ENCODE measurements at places on chromosomes 5 and 9. TPM values are rescaled to one million over a fixed set of nuclear protein-coding genes. Genes with fewer than 3 reads are reported as not detected.

DNA sequence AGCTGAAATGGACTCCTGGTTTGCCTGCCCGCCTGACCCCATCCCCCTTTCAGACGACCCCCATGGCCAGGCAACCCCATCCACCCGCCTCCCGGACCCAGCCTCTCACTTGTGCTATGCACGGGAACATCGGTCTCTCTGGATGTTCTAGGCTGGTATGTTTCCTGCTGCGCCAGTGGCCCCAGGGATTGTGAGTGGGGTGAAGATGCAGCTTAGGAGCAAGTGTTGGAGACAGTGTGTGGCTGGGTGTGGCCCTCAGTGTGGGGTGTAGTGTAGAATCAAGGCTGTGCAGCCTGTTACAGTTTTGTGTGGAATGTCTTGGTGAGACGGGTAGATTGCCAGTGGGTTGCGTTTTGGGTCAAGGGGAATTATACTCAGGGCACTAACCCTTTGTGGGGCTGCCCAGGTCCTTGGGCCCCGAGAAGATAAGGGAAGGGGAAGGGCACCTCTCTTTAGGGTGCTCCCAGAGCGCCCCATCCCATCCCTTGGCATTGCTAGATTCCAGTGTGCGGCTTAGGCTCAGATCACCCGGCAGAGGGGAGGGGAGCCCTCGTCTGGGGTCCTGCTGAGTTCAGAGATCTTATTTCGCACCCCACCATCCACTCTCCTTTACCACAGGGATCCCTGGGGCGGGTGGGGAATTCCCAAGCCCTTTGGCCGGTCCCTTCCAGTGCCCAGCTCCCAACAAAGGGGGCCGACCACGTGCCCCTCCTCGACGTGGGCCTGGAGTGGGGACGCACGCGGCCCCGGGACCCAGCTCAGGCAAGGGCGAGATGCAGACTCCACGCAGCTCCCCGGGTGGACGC lies 4.6 kb downstream of the IER5L start:
- no peak for DNase-seq
- peaks cover 12% of the 10 kb centered on the region for H3K4me1 ChIP-seq
- H3K36me3 ChIP-seq: no peaks in the 10 kb centered on the region
- no peak overlapping the region for H3K4me3 ChIP-seq
- no peaks in the 10 kb centered on the region for H3K27me3 ChIP-seq

DNA sequence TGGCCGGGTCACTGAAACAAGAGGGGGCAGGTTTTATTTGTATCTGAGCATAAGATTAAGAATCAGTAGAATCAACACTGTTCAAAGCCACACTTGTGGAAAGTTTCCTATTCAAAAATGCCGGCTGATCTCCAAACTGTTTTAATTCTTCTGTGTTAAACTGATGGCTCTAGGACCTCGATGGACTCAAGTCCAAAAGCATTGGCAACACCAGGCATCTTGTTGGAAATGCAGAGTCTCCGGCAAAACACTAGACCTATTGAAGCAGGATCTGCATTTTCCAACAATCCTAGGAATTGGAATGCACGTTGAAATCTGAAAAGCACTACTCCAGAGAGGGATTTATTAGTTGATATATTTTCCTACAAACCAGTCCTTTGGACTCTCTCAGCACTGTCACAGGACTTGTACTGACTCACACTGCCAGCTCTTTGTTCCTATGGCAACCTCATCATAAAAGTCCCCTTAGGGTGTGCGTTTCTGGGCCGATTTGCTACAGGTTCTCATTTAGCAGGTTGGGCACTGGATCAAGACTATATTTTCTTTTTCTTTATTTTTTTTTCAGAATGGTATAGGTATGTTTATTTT lies 48.1 kb upstream of the PCA3 start:
- peaks cover 6% of the 10 kb centered on the region for H3K4me1 ChIP-seq
- H3K27ac ChIP-seq: peak overlapping the region; percentile 83
- no peak overlapping the region for H3K4me3 ChIP-seq
- peak; percentile 75 for DNase-seq
- H3K27me3 ChIP-seq: no peaks in the 10 kb centered on the region

GRCh38 chr9:21674894-21675293 lies 127.5 kb upstream of the MTAP start:
- H3K36me3 ChIP-seq: no peaks in the 10 kb centered on the region
- no peaks in the 10 kb centered on the region for H3K27me3 ChIP-seq
- no peak overlapping the region for H3K4me3 ChIP-seq
- H3K27ac ChIP-seq: no peak overlapping the region

GLDC gene
- 15.6 TPM for polyA plus RNA-seq

CLIC3 gene
- polyA plus RNA-seq: 45.0 TPM

GGTA1 gene
- 0.77 TPM for polyA plus RNA-seq
